ENCODE measurements at places on chromosomes 2 and 18.

- DNase-seq: no peak
These were observed 152.9 kb upstream of the SESTD1 start for GRCh38 chr2:179417436-179417949.

- peak; percentile 33 for DNase-seq
These were observed 708 bp upstream of the RPIA start for GRCh38 chr2:88690591-88691338.

DNA sequence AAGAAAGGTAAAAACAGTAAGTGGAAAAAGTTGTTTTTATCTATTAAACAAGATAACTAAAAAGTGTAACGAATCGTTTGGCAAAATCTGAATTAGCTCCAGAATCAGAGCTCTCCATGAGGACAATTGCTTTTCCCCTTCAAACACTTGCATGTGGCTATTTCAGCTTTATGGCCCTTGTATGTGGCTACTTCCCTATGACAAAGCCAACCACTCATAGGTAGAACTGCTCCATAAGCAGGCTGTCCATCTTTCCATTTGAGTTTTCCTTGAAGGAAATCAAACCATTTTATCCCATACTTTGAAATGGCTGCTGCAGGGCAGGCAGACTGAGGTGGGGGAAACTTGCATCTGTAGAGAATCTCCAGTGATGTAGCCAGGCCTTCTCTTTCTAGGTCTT is 445.5 kb upstream of the ID2 start:
- no peak for DNase-seq

GRCh38 chr18:47747260-47747795 is 183.1 kb downstream of the SMAD2 start:
- DNase-seq: no peak

DNA sequence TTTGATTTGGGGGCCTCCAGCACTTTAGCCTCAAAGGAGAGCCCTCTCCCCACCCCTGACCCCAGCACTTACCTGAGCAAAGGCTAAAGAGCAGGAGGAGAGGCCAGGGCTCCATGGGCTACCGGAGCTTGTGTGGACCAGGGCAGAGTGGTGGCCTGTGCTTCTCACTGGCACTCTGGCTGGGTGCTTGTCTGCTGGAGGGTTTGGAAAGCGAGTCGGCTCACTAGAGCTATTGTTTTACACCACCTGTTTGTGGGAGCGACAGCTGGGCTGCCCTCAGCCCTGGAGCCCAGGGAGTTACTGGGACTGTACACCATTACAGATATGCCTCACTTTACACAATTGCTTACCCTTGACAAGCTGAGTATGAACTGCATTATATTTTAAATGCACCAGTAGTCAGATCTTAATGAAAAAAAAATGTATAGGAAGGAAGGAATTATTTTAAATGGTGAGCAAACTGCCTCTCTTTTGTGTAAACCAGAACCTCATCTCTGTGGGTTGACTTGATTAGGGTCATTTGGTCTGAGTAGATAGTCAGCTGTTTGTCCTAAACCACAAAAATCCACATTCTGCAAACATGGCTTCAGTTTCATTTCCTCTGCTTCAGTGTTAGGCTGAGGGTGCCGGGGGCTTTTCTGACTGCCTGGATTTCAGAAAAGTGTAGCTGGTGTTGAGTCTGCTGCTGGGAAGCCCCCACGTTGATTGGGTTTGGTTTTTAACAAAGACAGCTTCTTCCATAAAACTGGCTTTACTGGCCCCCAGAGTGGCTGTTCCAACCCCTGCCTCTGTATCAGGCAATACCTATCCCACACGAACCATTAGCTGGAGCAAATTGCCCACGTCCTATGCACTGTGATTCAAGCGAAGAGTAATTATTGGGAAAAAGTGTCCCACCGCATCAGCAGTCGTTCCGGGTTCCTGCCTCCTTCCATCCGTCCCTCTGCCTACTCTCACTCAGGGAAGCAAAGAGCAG is at the start of gene CHRNA1:
Gene CHRNA1 (minus strand): TSS at position 193 of the 976 bp plus-strand sequence. CDS start 78 bp downstream, at position 115.
- DNase-seq: no peak

DNA sequence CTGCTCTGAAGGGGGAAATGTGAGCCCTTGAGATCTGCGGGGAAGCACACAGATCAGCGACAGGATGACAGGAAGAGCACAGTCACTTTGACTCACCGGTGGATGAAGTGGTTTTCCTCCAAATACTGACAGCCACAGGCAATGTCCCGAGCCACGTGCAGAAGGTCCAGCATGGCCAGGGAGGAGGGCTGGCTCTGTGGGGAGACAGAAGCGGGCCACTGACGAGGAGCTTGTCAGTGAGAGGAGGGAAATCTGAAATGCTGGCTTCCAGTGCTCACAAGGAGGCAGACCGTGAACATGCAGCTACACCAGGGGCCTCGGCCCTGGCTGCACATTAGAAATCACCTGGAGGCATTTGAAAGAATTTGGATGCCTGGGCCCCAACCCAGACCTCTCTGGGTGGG is 98.7 kb downstream of the CLIP4 start:
- no peak for DNase-seq

GRCh38 chr2:104638190-104638858 is 215.6 kb upstream of the POU3F3 start:
- DNase-seq: no peak

DNA sequence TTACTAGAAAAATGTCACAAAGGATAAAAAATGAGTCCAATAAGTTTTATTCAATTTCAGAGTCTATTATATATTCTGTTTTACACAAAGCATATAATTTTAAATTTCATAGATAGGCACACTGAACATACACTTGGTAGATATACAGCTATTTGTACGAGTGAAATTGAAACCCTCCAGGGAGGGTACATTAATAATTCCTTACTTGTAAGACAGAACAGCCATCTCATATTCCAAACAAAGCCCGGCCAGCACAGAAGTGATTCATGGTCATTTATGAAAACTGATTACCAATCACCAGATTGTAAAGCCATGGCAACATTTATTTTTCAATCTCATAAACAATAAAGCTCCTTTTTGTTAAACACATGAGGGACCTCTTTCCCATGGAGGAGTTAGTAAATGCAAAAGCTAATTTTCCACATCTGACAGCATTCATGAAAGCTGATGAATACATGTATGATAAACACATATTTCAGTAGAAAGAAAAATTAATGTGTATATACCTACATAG is 190.6 kb downstream of the TDRD15 start:
- DNase-seq: no peak

DNA sequence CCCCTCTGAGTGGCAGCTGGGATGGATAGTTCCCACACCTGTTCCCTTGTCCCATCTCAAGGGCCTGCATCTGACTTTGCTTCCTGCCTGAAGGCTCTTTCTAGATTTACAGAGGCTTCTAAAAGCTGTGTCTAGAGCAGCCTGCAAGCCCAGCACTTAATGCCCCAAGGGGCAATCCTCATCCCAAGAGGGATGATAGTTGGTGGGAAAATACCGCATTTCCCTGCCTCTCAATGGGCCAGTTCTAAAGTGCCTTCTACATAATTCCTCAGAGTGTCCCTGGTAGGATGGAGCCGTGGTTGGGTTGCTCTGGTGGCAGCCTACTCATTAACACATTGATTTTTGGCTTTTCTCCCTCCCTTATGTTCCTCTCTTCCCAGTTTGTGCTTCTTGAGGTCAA is 29.5 kb downstream of the LAMA3 start:
- no peak for DNase-seq

- no peak for DNase-seq
These were observed 8.4 kb downstream of the SP5 start for GRCh38 chr2:170723446-170723958.
